ENCODE measurements at places on chromosomes 4 and X.

GRCh38 chr4:109016200-109016599 lies 253.3 kb upstream of the ETNPPL start:
- no peak for DNase-seq

DNA sequence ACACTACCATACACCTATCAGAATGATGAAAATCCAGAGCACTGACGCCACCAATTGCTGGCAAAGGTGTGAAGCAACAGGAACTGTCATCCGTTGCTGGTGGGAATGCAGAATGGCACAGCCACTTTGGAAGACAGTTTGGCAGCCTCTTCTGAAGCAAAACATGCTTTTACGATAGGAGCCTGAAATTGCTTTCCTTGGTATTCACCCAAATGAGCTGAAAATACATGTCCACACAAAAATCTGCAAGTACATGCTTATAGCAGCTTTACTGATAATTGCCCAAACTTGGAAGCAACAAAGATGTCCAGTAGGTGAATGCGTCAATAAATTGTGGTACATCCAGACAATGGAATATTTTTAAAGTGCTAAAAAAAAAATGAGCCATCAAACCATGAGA lies 322.8 kb upstream of the FAT1 start:
- no peak for DNase-seq

GRCh38 chrX:110086916-110087484 lies 84.1 kb downstream of the TMEM164 start:
- no peak for DNase-seq

- no peak for DNase-seq
These were observed 67.4 kb upstream of the UGT2B10 start for GRCh38 chr4:68748181-68748991.

- no peak for DNase-seq
These were observed 55.9 kb downstream of the CPLX1 start for GRCh38 chr4:770022-770421.

DNA sequence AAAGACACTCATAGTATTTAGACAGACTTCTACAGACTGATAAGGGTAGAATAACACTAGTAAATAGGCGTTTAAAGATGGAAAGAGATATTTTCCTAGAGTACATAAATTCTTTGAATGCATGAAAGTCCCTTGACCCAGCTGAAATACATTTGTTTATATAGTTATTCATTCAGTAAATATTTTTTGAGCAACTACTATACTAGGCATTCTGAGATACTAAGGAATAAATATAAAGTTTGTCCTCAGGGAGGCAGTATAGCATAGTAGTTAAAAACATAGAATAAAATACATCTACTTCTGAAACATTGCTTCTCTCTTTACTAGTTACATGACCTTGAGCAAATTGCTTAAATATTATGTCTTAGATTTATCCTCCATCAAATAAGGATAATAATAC lies 27.4 kb downstream of the HMGN5 start:
- DNase-seq = no peak

DNA sequence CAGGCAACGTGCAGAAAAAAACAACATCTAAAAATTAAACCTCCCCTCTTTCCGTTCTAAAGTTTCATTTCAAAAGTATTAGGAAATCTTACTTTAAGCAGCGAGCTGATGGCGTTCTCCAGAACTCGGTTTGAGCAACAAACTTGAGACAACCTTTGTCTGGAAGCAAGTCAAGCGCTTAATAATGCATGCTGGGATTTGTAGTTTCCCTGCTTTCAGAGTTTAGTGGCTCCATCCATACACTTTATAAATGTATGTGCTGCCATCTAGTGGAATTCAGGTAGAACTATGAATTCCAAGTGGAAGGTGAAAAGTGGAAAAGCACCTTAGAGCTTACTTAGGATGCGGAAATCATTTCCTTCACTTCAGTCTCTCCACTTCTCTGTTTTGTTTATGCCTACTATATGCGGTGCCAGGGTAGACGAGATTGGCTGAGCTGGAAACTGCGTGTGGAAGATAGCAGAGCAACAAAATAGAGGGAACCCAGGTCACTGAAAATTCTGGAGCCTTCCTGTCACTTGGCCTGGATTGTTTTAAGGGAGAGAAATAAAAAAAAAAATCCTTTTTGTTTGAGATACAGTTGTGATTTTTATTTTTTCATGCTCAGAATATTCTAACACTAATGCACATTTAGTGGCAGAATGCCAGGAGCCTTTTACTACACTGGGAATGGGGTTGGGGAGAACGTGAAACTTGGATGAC lies at the start of gene BDH2:
TSS of gene BDH2 (minus strand) at position 144 of the 702 bp plus-strand sequence. CDS start 3,580 bp downstream, outside the sequence.
- DNase-seq = no peak
